Testis (tissue), 5 donors: ENCODE measurements at places on chromosomes 6 and 20.

DNA sequence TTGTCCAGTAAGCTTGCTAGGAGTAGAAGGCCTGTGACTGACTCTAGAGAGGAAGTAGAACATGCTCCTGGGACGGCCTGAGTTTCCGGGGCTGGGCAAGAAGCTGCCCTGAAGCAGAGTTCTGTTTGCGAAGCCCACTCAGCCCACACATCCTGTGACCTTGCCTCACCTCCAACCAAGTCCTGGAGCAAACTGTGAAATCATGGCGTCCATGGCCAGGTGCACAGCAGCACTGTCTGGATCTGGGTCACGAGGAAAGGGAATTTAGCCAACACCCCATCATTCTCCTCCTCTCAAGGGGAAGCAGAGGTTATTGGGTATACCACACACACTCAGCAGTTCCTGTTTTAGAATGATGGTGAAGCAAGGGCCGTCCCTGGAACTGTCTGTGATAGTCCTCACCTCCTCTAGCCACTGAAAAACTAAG is 87.5 kb downstream of the CRYBG1 start:
- DNase-seq = peak; percentile 16

DNA sequence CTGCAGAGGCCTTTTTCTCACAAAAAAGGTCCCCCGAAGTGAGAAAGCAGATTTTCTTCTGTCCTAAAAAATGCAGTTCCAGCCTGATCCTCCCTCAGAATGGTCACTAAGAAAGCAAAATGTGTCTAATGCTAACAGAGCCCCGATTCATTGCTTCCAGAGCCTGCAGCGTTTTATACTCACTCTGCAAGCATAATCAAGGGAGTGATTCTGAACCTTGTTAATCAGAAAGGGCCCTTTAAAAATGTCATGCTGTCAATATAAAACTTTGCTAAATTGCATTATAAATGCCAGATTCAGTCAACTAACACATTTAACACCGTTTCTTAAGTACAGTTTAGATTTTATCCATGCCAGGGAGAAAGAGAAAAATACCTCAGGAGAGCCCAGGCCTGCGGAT is 202.8 kb downstream of the CD83 start:
- DNase-seq = peak; percentile 26

DNA sequence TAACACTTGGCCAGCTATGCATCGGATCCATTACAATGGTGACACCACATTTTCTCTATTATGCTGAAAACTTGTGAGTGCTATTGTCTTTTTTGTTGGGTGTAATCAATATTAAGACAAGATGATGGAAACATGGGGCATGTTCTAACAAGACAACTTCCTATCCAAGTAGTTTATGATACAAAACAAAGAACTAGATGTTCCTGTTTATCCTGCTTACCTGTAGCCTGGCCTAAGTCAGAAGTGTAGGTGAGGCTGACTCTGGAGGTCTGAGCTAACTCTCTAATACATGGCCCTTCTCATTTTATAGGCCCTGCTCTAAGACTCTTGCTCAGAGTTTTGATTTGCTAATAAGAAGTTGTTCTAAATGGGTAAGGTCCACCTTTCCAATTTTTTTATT is 242.4 kb upstream of the STXBP5 start:
- no peak for DNase-seq

DNA sequence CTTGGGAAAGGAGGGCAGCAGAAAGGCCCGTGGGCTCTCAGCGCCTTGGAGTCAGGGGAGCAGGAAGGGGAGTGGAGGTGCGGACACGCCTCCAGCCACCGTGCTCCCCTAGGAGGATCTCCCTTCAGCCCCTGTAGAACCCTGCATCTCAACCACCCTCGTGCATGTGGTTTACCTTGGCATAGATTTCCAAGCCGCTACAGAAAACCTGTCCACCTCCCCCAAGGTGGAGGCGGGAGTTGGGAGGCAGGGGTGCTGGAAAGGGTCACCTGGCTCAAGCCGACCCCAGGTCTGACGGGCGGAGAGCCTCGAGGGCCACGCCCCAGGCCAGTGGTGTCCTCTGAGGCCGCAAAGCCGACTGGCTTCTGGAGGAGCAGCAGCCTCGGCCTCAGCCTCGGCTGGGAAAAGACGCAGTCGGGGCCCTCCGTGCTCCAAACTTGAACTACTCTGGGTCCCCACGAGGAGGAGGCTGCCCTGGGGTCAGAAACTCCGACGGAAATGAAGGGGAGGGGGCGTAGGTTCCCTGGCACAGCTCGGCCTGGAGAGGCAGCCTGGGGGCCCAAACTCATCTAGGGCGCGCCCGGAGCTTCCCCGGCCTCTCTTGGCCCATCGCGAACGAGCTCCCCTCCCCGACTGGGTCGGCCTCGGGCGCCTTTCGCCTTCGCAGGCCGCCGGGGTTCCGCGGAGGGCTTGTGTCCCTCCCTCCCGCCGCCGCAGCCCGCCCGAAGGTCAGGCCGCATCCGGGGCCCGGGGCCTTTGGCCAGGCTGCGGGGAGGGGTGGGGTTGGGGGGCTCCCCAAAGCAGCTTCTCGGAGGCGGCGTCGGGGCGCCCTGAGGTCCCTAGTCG is 6.3 kb upstream of the FOXF2 start:
- DNase-seq = no peak

DNA sequence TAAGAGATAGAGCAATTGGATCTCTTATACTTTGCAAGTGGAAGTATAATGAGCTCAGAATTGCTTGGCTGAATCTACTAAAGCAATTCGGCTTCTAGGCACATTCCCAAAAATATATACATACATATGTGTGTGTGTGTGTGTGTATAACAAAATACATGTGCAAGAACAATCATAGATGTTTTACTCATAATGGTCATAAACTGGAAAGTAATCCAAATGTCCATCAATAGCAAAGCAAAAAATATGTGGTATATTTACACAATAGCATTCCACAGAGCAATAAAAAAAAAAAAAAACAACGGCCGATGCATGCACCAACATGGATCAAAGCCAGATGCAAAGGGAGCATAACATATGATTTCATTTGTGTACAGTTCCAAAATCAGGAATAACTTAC is 707.9 kb downstream of the RFPL4B start:
- DNase-seq = no peak

DNA sequence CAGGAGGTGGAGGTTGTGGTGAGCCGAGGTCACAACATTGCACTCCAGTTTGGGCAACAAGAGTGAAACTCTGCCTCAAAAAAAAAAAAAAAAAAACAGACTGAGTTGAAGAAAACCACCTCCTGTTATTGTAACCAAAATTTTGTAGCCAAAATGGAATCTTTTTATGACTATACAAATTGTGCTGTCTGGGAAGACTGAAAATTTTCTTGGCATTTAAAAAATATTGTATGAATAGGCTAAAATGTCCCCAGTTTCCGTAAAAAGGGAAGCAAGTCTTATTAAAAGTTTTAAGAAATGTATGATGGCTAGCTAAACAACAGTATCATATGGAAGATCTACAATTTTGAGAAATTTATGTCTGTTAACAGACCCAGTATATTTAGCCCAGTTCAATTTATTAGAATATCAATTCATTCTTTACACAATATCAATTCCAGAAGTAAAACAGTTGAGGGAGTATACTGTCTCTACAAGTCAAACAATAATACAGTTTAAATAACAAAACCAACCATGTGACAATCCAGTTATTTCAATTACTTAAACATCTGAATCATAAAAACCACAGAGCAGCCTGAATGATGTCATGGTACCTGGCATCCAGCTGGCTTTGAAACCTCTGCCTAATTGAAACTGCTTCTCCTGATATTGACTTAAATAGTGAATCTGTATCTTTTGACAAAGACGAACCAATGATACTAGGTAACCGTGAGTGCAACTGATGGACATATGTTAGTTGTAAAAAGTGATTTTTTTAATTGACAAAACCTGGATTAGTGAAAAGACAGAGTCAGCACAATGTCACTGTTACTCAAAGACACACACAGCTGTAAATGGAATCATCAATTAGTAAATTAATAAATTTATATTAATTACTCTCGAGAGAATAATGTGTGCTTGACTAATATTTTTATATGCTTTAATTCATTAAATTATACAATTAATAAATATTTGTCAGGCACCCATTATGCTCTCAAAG is 166.6 kb upstream of the MARCKS start:
- DNase-seq = no peak

GRCh38 chr6:73784726-73785505 is 88.9 kb downstream of the CD109 start:
- no peak for DNase-seq

- no peak for DNase-seq
These were observed 36.2 kb upstream of the PLCB1 start for GRCh38 chr20:8095648-8096572.
